Foreskin keratinocyte (primary cell): ENCODE measurements at places on chromosomes 12 and 14.

DNA sequence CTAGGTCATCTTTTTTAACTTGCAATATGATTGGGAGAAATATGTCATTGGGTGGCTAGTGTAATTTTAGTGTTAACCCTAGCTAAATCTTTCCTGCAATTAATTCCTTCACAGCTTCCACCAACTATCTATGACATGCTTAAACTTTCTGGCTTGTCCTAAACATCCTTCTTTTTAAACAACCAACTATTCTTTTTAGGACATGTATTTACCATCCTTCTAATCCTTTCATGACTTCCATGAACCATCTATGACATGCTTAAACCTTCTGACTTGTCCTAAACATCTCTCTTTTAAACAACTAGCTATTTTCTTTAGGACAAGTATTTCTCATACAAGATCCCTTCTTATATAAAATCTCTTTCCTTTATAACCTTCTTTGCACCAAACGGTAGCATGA lies 179.6 kb upstream of the PDZRN4 start:
- DNase-seq: no peak

- no peak for DNase-seq
Observed at GRCh38 chr12:106135075-106135474, 3.7 kb downstream of the NUAK1 start.

GRCh38 chr14:95043314-95043713 lies 114.0 kb downstream of the DICER1 start:
- no peak for DNase-seq

GRCh38 chr14:52286661-52287649 lies 19.5 kb downstream of the PTGDR start:
- no peak for DNase-seq
